ENCODE measurements at places on chromosomes 2 and 18.

- no peak for DNase-seq
Measured at GRCh38 chr18:54830866-54831265, 2.6 kb downstream of the RAB27B start.

GRCh38 chr2:134145519-134145918, 108.4 kb upstream of the MGAT5 start:
- DNase-seq: no peak

DNA sequence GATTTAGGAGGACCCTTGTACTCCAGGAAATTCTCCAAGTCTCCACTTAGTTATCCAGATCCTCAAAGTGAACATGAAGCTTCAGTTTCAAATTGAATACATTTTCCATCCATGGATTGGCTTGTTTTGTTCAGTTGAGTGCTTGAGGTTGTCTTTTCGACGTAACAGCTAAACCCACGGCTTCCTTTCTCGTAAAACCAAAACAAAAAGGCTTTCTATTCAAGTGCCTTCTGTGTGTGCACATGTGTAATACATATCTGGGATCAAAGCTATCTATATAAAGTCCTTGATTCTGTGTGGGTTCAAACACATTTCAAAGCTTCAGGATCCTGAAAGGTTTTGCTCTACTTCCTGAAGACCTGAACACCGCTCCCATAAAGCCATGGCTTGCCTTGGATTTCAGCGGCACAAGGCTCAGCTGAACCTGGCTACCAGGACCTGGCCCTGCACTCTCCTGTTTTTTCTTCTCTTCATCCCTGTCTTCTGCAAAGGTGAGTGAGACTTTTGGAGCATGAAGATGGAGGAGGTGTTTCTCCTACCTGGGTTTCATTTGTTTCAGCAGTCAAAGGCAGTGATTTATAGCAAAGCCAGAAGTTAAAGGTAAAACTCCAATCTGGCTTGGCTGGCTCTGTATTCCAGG, at the start of gene CTLA4:
TSS of gene CTLA4 (plus strand) at position 211 of the 640 bp plus-strand sequence. CDS start at position 383, 172 bp downstream.
- no peak for DNase-seq

GRCh38 chr18:74689251-74689650, 91.6 kb downstream of the ZNF407 start:
- DNase-seq: no peak

GRCh38 chr2:56934866-56935265, 751.1 kb downstream of the CCDC85A start:
- no peak for DNase-seq

DNA sequence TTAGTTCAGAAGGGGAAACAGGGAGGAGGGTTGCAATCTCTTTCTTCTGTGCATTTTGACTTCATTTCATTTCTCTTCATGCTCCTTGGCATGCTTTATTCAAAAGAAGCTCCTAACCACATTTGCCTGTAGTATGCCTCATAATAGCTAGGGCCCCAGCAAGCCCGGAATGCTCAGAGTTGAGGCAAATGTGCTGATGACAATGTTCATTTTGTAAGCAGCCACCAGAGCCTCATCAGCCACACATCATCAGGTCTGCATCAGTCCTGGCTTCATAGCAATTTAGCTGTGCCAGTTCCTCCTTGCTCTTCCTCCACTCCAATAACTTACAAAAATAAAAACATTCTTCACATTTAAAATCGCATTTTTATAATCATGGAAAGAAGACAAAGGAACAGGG, 65.4 kb upstream of the MMADHC start:
- DNase-seq: no peak

DNA sequence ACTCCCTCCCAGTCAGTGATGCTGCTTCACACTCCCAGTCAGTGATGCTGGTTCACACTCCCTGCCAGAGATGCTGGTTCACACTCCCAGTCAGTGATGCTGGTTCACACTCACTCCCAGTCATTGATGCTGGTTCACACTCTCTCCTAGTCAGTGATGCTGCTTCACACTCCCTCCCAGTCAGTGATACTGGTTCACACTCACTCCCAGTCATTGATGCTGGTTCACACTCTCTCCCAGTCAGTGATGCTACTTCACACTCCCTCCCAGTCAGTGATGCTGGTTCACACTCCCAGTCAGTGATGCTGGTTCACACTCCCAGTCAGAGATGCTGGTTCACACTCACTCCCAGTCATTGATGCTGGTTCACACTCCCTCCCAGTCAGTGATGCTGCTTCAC, 34.3 kb upstream of the KCNG2 start:
- DNase-seq: no peak

DNA sequence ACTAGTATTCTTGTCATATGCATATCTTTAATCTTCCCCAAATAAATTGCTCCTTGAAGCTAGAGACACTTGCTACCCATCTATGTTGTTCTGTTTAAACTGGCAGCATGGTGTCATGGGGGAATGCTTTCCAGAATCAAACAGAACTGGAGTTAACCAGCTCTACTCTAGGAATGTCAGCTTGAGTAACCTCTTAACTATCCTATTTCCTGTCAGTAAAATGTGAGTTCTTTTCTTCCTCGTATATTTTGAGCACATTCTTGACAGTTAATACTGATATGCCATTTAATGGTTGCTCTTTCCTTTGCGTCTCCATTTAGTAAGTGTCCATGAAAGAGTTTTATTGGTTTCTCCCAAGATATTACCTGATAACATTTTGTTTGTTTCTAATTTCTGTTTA, 23.0 kb downstream of the CNTNAP5 start:
- DNase-seq: no peak

DNA sequence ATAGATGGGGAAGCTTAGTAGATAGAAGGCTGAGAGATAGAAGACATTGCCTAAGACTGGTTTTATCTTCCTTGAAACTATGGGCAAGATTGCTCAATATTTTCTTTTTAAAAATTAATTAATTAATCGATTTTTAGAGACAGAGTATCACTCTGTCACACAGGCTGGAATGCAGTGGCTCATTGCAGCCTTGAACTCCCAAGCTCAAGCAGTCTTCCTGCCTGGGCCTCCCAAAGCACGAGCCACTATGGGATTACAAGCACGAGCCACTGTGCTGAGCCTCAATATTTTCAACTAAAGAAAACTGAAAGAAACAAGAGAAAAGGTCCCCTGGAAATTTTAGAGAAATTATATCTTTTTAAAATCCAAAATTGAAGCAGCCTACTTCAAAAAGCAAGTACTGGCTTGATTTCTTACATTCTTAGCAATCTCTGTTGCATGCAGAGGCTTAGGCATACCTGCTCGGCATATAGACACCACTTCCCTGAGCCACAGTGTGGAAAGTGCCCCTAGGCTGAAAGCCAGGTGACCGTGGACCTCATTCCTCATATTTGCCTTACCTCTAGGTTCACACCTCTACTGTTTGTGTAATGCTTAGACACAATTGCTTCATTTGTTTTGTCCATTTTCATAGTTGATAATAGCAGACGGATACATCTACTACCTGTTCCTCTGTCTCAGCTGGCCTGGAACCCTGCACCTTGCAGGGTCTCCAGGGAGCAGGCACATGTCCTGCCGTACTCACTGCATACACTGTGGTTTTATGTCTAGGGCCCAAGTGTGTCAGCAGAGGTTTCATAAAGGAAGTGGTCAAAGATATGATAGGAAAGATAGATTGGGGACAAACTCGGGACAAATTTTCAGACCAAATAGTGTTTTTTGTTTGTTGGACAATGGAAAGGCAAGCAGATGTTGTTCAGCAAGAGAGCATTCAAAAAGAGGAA, 166.5 kb upstream of the ALPP start:
- DNase-seq: no peak

DNA sequence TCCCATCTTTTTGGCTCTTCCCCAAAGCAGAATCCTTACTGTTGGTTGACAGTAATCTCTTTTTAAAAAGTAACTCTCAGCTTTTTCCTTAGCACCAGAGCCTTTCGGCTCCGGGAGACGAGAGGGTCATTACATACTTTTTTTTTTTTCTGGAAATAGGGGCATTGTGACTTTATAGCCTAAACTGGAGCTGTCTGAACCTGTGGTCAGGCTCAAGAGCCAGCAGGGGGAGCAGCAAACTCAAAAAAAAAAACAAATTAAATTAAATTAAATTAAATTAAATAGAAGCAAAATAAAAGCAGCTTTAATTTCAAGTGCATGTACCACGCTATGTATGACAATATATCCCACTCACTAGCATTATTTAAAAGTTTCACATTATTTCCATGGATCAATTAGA, 156.6 kb downstream of the DTNA start:
- DNase-seq: no peak

DNA sequence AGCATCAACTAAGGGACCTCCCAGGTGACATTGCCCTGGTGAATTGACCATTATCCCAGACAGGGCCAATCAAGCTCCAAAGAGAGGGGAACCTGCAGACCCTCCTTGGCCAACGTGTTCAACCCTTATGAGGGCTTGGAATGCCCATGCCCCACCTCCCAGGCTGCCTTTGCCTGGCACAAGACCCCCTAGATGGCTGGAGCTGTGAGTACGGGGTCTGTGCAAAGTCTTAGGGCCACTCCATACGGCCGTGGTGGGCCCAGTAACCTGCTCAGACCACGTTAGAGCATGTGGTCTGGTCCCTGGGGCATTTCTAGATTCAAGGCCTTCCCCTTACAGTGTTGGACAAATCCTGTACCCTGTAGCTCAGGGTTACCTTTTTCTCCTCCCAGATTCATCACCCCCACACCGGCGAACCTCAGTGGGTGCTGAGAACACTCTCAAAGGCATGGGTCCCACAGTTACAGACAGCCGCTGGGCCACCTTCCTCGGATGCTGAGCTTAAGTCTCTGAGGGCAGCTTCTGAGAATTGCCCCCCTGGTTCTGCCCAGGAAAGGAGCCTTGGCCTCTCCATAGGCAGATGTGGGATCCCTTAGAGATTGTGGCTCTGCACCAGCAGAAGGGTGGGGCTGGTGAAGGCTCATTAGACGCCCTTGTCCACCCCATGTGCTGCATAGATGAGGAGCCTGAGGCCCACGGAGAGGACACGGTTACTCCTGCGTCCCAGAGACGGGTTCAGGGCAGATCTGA, 18.3 kb upstream of the KCNK3 start:
- no peak for DNase-seq

GRCh38 chr2:112841295-112842044, 4.9 kb upstream of the IL1B start:
- DNase-seq: no peak

GRCh38 chr2:103960129-103960513, 893.8 kb upstream of the POU3F3 start:
- DNase-seq: no peak

DNA sequence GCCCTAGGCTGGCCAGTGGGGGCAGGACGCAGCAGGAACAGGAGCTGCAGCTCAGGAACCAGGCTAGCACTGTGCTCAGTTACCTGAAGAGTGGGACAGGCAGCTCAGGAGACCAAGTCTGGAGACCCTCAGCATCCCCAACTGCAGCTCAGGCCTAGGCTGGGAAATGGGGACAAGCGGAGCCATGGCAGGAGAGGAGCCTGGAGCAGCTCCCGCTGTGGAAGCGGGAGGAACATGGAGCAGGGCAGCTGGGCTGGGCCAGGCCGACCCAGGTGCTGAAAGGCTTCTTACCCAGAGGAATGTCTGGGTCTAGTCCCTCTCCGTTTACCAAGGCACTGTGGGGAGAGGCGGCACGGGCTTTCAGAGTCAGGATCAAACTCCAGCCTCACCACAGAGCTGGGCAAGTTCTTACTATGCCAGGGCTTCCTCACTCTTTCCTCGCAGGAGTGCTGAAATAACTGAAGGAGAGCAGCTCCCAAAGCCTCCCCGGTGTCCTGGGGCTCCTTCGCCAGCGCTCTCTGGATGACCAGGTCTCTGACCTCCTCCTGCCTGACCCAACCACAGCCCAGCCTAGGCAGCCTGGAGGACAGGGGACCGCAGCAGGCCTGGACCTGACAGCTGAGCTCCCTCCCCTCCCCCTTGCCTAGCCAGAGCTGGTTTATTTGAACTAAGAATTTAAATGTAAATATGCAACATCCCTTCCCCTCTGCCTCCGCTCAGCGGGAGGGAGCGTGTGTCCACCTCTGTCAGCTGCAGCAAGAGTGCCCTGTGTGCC, 247.8 kb upstream of the SIX2 start:
- peak; percentile 69 for DNase-seq

- peak; percentile 75 for DNase-seq
Measured at GRCh38 chr2:98476192-98476868, 31.7 kb downstream of the INPP4A start.

DNA sequence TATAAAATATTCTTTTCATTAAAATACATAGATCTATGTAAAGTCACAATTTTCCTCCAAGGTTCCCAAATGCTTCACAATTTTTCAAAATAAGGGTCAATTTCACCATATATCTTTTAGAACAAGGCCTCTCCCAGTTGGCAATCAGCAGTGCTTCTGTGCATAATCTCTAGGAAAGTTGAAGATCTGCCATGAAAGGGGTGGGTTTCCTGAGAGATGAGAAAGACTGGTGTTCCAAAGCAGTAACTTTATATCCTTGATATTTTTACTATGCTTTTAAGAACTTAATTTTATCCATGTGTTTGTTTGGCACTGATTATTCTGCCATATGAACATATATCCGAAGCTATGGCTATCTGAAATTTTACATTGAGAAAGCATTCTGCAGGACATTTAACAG, 199.4 kb upstream of the CYP26B1 start:
- DNase-seq: no peak

GRCh38 chr2:126774290-126774689, 118.3 kb downstream of the GYPC start:
- DNase-seq: no peak

DNA sequence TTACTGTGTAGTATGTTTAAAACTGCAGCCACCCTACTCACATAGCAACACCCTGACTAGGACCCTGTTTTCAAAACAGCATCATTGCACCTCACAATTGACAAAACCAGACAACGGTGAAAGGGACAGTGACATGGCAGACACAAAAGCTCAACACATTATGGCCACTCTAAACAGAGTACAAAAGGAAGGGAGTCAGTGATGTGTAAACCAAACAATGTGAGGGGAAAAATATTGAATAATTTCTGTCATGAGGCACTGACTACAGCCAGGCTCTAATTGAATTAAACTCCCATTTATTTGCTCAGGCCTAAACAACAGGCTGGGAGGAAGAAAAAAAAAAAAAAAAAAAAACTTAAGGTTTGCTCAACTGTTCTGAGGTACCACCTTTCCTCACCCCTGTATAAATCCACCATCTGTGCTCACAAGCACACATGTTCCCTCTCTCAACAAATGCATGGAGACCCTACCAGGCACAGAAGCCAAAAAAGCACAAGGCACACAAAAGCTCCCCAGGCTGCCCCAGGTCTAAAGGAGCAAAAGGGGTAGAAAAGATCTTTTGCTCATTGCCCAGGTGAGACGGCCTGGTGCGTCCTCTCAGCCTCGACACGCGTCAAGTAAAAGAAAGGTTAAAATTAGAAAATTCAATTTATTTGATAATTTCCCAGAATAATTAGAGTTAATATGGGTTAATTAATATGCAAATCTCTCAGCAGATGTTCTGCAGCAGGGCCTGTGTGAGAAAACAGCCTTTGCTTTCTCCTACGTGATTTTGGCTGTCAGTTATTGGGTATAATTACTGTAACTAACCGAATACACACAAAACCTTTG, 80.9 kb downstream of the ZEB2 start:
- DNase-seq: peak; percentile 71

DNA sequence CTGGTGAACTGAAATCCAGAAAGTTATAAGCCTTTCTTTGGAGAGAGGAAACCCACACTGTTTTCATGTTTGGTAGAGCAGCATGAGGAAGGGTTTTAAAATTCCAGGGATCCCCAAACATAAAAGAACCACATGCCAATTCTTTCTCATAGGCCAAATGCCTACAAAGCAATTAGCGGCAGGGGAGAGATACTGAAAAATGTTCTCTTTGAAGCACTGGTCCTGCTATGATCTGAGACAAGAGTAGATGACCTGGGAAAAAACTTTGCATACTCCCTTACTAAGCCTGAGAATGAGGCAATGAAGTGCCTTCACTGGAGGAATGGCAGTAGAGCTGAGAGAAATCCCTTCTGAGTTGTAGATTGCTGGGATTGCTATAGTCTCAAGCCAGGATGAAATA, 1261.7 kb downstream of the DSC3 start:
- DNase-seq: no peak

Measured in NCI-H2081 (cell line).